Activated T-helper 9 cell treated with anti-CD3 and anti-CD28 coated beads, Interleukin-2, amount 50 U/mL, for 16 hours (primary cell): ENCODE measurements at places on chromosomes 7 and 10.

DNA sequence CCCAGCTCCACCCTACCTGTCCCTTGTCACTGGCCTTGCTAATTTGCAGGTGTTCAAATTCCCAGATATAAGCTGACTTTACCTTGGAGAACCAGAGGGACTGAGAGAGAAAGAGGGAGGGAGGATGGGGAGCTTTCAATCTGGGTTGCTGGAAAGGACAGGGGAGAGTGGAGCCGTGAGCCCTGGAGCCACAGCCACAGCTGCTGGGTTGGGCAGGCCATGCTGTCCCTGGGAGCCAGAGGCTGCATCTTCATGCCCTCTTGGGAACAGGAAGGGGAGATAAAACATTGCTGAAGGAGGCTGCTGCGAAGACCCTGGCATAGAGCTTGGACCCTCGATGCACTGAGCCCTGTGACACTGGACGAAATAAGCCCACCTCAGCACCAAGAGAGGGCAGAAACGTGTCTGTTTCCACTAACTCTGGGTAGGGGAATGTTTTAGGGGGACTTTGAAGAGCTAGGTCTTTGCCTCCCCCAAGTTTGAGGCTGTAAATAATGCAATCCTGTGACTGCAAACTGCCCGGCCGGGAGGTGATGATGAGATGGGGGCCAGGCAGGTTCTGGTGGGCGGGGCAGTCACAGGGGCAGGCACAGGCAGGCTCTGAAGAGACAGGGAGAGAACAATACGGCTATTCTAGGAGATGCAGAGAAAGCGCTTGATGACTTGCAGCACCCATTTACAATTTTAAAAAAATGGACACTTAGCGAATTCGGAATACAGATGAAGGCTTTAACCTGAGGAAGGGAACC is 5.8 kb upstream of the JAKMIP3 start:
- no peak for DNase-seq

GRCh38 chr7:47677664-47678063 is 95.8 kb upstream of the TNS3 start:
- no peak for DNase-seq

- DNase-seq: no peak
These were observed 509.5 kb upstream of the CELF2 start for GRCh38 chr10:10508211-10508610.

- DNase-seq: peak; percentile 71
These were observed 6.3 kb downstream of the ATG9B start for GRCh38 chr7:151017953-151018420.

DNA sequence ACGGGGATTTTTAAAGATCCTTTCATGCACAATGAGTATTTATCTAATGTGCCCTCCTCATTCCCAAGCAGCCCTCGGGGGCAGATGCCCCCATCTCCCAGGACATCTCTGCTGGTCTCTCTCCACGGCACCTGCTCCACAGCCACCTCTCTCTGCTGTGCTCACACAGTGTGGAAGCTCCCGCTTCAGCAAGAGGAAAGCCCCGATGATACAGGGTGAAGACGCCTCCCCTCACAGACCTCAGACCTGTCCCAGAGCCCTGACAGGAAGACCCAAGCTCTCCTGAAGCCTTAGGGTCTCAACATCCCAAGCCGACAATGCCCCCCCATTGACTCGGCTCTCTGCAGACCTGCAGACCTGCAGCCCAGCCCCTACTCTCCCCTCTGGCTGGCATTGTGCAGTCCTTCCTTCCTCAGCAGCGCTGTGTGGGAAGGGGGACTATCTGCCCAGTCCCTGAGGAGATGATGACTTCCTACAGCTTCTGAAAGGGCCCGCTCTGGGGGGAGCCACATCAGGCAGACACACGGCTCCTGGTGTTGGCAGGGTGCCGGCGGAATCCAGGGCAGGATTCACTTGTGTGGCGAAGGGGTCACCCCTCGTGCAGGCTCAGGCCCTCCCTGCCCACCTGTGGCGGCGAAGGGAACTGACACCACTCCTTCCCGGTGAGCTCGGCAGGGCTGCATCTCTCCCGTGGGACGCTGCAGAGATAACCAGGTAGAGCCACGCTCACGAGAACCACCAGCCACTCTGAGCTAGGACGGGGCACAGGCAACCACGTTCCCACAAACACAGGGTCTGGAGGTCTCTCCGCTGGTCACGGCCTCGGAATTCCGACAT is 61.8 kb downstream of the PTPRN2 start:
- DNase-seq: no peak

DNA sequence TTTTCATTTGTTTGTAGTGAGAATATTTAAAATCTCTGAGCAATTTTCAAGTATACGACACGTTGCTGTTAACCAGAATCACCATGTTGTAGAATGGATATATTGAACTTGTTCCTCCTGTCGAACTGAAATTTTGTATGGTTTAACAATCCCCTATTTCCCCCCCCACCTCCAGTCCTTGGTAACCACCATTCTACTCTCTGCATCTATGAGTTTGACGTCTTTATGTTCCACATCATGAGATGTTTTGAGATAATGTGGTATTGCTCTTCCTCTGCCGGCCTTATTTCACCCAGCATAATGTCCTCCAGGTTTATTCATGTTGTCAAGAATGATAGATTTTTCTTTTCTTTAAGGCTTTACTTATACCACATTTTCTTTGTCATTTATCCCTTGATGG is 17.4 kb upstream of the PRKCQ start:
- DNase-seq: no peak

- no peak for DNase-seq
These were observed 29.4 kb downstream of the WDR86 start for GRCh38 chr7:151380199-151381097.

DNA sequence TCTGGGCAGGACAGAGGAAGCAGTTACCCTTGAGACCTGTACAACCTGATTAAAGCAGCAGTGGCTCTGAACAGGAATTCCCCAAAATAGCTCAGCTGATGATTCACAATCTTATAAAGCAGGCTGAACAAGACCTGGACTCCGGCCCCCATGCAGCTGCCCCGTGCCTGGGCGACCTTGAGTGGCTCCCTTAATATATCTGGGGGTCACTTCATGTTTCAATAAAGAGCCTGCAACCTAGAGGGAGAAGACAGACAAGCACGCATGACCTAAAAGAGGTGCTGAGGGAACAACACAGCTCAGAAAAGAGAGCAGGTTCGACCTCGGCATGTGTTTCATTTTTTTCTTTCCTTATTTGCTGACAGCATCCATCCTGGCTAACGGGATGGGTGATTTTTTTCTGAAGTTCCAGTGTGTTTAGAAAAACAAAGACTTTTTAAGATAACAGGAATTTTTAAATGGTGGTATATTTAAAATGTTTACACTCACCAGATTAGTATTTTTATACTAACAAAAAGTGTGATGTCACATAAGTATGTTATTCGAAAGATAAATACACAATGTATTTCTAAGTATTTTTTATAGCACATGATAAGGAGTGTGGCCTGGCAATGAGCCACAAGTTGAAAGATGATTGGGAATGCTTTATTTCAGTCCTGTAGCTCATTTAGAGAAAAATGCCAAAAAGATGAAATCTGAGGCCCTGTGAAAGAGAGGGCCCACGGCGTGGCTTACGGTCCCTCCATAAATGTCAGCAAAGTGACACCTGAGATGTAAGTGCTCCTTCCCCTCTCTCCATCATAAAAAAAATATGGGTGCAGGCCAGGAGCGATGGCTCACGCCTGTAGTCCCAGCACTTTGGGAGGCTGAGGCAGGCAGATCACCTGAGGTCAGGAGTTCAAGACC is 161.3 kb downstream of the SLIT1 start:
- DNase-seq: no peak

DNA sequence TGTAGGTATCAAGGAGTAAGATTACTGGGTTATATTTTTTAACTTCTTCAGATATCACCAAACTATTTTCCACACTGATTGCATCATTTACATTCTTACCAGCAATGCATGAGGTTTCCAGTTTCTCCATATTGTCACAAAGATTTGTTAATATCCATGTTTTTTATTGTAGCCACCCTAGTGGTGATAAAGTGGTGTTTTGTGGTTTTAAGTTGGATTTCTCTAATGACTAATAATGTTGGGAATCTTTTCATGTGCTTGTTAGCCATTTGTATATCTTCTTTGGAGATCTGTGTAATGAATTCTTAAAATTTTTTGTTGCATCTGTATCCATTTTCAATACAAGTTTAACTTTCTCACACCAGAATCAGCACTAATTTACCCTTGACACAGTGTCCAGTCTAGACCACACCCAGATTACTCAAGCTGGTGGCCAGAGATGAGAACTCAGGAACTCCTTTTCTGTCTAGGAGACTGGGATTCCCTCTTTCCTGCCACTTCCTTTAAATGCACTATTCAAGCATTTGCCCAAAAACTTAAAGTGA is 67.0 kb upstream of the PLXDC2 start:
- no peak for DNase-seq

- DNase-seq: no peak
These were observed 138.4 kb downstream of the SDK1 start for GRCh38 chr7:3439333-3440030.

DNA sequence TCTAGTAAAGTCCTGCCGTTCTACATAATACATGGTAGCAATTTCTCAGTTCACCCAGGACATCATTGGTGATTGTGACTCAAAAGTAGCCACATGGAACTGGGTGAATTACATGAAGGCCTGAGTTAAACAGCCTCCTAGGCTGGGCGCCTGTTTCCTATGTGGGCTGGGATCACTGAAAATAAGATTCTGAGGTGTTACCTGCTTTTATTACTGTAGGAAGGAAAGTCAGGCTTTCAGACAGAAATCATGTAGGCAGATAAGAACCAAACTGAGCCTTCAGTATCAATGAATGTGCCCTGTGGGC is 160.4 kb downstream of the CAMK1D start:
- no peak for DNase-seq

- DNase-seq: no peak
These were observed 83.1 kb downstream of the LHPP start for GRCh38 chr10:124544711-124545110.

DNA sequence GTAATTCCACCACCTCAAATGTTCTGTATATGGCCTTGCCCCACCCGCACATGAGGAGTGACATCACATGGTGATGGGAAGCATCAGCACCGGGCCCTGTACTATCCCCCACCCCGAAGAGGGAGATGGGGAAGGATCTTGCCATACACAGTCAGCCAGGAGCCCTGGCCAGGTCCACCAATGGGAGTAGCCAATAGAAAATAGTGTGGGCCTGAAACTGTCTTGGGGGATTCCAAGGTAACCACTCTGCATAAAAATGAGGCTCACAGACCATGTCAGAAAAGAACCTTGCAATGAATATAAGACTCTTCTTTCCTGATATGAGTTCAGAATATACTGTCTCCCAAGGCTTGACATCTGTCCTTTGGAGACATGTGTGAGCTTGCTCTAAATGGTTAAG is 51.1 kb downstream of the ADRB1 start:
- DNase-seq: no peak

GRCh38 chr10:125157505-125157904 is 2.9 kb downstream of the CTBP2 start:
- DNase-seq: no peak

DNA sequence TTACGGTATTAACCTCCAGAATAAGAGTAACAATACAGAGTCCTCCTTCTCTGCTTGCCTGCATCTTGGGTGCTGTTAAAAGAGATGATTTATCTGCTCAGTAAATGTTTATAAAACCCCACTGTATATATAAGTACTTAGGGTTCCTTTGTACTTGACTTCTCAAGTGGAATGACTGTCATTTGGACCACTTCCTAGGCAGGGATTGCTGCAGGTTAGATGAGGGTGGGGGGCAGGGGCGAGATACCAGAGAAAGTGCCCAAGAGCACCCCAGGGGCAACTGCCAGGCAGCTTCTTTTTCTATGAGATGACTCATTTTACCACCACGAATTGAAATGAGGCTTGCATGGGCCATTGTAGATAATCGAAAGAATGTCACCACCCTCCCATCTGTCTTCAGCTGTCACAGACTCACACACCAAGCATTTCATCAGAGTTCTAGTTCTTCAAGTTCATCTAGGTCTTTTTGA is 421.9 kb upstream of the GALNT17 start:
- no peak for DNase-seq

DNA sequence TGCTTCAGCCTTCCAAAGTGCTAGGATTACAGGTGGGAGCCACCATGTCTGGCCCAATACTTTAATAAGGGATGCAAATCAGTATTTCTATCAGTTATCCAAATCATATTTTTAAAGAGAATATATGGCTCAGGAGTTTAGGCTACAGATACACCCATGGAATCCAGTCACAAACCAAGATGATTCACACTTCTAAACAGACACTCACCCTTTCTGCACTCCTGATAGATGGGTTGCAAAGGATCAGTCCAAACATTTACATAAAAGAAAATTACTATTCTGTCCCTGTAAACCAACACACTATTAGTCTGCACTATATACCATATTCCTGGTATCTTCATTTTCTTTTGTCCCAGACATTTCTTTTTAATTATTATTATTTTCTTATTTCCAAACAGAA is 2.2 kb downstream of the MORN4 start:
- no peak for DNase-seq

- no peak for DNase-seq
These were observed 207.8 kb downstream of the TFEC start for GRCh38 chr7:115822801-115823200.

DNA sequence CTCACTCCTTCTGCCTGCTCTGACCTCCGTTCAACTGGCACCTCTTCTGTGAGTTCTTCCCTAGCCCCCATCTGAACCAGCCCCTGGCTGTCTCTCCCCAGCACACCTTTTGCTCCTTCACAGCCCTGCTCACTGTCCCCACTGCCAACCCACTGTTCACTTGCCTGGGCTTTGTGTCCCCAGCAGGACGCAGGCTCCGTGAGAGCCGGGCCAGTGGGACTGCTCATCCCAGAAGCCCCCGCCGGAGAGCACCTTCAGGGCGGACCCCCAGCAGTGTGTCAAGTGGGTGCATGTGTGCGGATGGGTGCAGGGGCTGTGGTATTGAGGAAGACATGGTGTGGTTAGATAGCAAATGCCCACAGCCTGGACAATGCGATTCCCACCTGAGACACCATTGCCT is 148.4 kb upstream of the RNF32 start:
- no peak for DNase-seq

DNA sequence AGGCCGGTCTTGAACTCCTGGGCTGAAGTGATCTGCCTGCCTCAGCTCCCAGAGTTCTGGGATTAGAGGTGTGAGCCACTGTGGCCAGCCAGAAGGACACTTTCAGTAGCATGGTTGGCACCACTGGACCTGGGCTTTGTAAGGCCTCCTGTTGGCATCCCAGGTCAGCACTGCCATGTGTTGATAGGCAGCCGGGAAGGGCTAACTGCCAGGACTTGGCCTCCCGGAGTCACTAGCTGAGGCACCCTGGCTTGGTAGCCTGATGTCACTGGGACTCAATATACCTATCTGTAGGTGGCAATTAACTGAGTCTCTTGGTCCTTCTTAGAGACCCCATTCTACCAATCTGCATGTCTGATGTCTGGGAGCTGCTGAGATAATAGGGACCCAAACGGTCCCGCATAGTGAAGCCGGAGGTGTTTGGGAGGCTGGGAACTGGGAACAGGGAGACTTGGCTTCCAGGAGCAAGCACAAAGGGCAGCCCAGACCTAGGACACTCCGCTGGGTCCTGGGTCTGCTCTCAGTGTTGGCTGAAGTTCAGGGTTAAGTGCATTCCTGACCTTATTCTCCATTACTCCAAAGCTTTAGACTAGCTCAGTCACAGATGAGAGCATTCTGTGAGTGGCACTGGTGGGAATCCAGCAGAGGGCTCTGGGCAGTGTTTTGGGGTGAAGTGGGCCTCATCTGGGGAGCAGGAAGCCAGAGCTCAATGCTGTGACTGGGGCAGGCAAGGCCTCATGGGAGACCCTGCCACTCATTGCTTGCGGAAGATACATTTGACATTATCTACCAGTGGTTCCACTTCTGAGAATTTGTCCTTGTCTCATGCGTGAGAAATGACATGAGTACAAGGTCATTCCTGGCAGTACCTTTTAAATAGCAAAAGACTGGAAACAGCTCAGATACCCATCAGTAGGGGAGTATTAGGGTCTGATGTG is 2.7 kb downstream of the LHPP start:
- no peak for DNase-seq
